Lung microvascular endothelial cell (primary cell): ENCODE measurements at places on chromosomes 6 and 20. TPM values are rescaled to one million over a fixed set of nuclear protein-coding genes. Genes with fewer than 3 reads are reported as not detected.
A peak's percentile ranks its signal among the peaks of the same experiment; 100 is the strongest.

The ATP9A gene
- 52.1 and 55.6 TPM in 2 replicates for total RNA-seq

The ADRM1 gene
- total RNA-seq = 69.4 and 77.6 TPM in 2 replicates

The BPIFA1 gene
- total RNA-seq = not detected in 2 replicates

The CD164 gene
- 107 and 122 TPM in 2 replicates for total RNA-seq

The ZBTB46 gene
- 37.7 and 46.4 TPM in 2 replicates for total RNA-seq

The ACOT8 gene
- 25.7 and 35.3 TPM in 2 replicates for total RNA-seq

The TSPO2 gene
- total RNA-seq = not detected in 2 replicates

The TREM1 gene
- not detected in 2 replicates for total RNA-seq

DNA sequence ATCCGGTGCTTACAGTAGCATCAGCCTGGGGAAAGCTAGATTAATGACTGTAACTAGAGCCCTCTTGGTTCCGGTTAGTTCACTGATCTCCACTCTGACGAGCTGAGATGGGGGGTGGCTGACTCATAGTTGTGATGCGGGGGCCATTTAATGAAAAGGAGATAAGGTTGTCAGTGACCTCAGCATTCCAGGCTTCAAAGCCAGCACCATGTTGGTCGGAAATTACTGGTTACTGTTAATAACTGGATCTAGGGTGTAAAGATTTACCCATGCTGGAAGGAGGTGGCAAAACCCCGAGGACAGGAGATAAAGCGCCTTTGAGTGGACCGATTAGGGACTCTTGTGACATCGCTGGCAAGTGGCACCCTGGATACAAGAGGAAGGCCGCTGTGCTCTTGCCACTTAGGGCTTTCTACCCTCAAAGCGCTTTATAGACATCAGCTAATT lies 21.1 kb downstream of the FOXC1 start:
- no peak for DNase-seq

DNA sequence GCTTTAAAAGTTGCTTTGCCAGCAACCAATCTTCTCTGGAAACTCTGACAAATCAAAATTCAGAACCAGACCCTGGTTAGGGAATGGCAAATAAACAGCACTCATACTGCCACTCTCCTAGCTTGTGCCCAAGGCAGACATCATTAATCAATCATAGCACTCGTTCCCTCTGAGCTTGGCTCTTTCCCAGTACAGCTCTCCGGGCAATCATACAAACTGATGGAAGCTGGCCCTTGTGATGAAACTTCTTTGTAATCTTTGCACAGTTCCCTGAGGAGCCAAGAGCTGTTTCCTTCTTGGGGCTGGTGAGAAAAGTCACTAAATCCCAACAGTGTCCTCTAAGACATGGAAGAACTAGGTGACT lies 34.7 kb downstream of the KIAA1755 start:
- no peak for DNase-seq

DNA sequence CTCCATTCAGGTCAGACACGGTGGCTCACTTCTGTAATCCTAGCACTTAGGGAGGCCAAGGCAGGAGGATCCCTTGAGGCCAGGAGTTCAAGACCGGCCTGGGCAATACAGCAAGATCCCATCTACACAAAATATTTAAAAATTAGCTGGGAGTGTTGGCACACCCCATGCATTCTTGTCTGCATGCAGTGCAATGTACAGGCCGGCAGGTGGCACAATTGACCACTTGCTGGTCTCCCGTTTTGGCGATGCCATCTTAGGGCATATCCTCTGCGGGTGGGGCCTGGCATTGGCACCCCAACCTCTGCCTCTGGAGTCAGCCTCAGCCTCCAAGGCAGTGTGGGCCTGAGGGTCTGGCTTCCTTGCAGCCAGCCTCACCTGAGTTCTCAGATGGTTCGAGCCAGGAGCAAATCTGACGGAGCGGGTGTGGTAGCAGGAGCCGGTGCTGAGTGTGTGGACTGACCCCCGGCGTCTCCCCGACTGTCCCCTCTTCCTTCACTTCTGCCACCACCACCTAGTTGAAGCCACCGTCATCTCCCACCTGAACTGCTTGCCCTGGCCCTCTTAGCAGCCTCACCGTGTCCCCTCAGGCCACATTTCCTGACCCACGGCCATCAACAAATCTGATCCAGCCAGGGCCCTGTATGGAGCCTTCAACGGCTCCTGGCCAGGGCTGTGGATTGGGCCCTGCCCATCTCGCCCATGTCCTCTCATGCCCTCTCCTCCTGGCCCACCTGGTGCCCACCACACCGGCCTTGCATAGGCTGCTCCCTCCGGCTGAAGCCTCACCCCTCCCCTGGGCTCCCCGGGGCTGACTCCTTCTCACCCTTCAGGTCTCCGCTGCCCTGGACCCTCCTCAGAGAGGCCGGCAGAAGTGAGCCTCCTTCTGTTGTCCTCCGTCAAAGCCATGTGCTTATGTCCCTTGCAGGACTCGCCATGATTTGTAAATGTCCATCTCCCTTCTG lies 44.0 kb downstream of the EFCAB8 start:
- peak; percentile 67 for DNase-seq

- peak; percentile 82 for DNase-seq
Observed at GRCh38 chr6:98957450-98957849, 9.7 kb upstream of the FBXL4 start.

DNA sequence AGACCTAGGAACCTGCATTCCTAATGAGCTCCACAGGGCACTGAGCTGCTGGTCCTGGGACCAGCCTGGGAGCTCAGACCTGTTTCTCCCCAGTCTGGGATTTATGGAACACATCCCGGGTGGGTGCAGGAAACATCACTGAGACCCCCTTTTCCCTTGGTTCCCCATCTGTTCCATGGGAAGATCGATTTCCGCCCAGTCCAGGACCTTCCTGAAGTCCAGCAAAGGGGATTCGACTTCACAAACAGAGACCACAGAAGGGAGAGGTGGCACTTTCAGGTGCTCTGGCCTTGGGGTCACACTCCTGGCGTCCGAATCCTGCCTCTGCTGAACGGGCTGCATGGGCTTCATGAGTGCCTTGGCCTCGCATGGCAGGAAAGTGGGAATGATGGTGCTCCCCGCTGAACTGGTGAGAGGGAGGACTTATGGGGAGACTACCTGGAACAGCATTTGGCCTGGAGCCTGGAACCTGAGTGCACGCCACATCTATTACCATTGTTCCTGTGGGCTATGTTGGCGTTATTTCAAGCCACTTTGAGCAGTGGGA lies 296.3 kb downstream of the TAF4 start:
- no peak for DNase-seq

GRCh38 chr6:35392111-35392702 lies 49.8 kb downstream of the PPARD start:
- DNase-seq = peak; percentile 51

- no peak for DNase-seq
Observed at GRCh38 chr20:15339264-15339663, 1001.9 kb upstream of the FLRT3 start.

DNA sequence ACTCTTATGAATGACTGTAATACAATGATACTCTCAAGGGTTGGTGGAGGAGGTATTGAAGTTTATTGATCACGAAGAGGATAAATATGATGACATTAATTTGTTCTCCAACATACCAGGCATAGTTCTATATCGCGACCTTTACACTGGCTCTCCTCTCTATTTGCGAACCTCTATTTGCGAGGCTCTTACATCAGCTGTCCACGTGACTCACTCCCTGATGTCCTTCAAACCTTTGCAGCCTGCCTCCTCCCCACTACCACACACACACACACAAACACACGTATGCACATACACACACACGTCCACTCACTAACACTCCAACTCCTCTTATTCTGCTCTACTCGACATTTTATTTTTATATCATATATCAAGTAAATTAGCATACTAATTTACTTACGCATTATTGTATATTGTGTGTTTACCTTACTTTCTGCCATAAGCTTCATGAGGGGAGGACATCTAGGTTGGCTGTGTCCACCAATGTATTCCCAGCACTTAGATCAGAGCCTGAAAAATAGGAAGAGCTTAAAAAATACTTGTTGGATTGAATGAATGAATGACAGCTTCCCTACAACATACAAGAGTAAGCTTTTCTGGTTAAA lies 53.3 kb upstream of the TNFRSF21 start:
- DNase-seq = no peak

GRCh38 chr20:24363031-24363430 lies 106.4 kb upstream of the SYNDIG1 start:
- DNase-seq = no peak

DNA sequence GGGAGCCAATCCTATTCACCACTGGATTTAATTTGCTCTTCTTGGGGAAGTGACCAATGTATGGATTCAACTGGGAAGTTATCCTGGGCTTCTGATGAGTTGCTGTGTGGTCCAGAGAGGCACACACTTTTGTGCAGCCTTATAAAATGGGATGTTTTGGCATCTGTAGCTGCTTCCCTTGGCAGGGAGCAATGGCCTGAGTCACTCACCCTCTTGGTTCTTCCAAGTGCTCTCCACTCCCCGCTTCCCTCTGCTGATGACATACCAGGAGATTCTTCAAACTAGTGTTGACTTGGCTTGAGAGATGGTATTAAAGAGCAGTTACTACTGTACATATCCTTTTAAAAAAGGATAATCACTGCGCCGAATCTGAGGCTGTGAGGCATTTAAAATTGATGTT lies 105.8 kb downstream of the JARID2 start:
- peak; percentile 63 for DNase-seq

GRCh38 chr6:56220078-56220477 lies 27.3 kb downstream of the COL21A1 start:
- DNase-seq = no peak

GRCh38 chr6:49826743-49827406 lies 39.5 kb downstream of the CRISP1 start:
- no peak for DNase-seq

GRCh38 chr20:63083831-63084562 lies 77.2 kb upstream of the BHLHE23 start:
- no peak for DNase-seq

DNA sequence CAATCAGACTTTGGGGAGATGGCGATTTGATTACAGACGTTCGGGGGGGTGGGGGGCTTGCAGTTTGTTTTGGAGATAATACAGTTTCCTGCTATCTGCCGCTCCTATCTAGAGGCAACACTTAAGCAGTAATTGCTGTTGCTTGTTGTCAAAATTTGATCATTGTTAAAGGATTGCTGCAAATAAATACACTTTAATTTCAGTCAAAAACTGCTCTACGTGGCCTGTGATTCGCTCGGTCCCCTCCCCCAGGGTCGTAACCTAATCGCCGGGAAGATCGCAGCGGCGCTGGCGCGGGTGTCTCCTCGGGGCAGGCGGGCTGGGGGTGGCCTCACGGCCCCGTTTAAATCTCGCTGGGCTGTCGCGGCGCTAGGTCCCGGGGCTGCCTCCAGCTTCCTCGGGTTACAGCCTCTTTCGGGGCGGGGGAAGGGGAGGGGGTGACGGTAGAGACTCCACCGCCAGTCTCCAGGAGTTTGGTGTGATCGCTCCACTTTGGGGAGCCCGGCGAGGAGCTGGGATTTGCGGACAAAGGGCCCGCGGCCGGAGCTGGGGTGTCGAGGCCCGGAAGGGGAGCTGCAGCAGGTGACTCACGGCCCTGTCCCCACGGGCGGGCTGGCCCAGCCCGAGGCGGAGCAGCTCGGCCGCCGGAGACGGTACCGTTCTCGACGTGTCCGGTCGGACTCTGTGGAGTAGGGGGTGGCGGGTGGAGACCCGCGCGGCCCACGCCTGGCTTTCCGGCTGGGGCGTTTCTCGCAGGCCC lies 4.2 kb downstream of the FOXC1 start:
- peak; percentile 61 for DNase-seq

DNA sequence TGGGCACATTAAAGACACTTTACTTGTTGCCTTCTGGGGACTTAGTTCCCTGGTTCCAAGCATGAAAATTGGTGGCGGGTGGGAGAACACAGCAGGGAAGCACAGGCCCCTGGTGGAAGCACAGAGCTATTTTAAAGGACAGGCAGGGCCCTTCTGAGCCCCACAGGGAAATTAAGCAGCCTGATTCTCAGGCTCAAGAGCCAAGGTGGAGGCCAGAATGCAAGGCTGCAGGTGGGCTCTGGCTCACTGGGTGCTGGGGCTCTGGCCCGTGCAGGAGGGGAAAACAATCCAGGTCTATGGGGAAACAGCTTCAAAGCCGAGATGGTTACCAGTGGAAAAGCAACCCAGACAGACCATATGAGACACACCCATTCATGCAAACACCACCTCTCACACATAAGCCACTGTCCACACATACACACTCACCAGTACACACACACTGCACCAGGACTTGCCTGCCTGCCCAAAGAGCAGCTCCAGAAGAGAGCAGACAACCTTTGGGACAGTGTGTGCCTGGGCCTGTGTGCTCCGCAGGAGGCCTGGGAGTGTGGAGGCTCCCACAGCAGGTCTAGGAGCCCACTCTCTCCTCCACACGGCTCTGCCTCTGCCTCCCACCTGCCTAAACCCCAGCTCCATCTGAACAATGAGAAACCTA lies 30.6 kb downstream of the TFEB start:
- no peak for DNase-seq

GRCh38 chr6:6886171-6886885 lies 221.4 kb upstream of the RREB1 start:
- DNase-seq = no peak

DNA sequence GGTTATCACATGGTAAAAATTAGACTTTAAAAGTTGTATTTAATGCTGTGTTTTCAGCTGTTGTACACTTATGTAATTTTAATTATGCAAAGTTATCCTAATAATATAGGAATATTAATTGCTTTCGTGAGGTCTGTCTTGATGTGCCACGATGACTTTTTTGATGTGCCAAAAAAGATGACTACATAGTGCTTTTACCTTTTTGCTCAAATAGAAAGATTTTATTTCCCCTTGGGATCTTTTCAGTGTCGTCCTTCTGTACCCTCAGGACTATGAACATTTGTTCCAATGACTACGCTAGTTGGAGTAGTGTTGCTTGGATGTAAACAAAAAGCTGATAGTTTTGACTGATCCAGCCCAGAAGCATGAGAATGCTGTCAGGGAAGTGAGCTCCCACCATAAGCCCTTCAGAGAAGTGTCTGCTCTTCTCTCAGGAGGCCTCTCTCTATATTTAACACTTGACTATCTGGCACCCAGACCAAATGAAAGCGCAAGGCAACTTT lies 1.2 kb upstream of the CD164 start:
- DNase-seq = no peak

DNA sequence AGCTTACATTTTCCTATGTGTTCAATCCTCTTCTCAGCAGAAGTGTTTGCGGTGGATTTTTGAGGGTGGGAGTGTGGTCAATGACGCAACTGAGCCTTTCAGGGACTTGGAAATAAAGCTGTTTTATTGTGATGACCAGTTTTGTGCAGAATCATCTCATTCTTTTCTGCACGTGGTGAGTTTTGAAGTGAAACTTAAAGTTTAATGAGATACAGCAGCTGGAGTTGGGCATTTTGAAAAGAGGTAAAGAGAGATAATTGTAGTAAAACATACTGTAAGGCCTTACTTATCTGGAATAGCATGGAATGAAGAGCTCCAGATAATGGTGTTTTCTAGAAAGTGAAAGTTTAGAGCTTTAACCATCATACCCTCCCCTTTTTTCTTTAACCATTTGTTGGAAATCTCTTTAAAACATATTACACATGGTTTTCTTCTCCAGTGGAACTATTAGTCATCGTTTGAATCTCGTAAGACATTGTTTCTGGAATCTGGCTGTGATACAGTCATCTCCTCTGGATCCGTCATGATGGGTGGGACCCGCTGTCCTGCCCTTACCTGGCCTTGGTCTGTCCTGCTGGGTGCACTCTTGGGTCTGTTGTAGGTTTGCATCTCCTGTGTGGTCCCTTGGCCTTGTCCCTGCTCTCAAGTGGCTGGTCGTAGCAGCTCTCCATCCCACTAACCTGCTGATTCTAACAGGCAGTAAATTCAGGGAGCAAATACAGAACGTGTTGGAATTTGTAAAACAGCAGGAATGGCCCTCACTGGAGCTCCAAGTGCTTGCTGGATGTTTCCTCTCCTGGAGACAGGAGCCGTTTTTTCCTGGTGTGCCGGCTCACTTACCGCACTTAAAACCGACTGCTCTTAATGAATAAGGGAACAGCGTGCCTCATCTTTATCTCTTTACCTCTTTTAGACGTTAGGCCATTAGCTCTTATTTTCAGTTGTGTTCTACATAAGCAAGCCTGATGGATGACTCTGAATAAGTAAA lies 29.8 kb downstream of the UST start:
- no peak for DNase-seq
